ENCODE measurements at places on chromosomes 5 and 9.

DNA sequence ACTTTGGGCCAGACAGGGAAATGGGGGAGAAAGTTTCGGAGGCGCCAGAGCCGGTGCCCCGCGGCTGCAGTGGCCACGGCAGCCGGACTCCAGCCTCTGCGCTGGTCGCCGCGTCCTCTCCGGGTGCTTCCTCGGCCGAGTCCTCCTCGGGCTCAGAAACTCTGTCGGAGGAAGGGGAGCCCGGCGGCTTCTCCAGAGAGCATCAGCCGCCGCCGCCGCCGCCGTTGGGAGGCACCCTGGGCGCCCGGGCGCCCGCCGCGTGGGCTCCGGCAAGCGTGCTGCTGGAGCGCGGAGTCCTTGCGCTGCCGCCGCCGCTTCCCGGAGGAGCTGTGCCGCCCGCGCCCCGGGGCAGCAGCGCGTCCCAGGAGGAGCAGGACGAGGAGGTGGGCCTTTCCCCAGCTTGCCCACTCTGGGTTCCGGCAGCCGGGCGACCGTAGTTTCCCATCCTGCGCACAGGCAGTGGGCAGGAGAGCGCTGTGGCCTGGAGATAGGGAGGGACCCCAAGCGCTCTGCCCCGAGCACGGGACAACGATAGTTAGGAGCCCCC, 516 bp downstream of the MAST4 start:
- DNase-seq: no peak

DNA sequence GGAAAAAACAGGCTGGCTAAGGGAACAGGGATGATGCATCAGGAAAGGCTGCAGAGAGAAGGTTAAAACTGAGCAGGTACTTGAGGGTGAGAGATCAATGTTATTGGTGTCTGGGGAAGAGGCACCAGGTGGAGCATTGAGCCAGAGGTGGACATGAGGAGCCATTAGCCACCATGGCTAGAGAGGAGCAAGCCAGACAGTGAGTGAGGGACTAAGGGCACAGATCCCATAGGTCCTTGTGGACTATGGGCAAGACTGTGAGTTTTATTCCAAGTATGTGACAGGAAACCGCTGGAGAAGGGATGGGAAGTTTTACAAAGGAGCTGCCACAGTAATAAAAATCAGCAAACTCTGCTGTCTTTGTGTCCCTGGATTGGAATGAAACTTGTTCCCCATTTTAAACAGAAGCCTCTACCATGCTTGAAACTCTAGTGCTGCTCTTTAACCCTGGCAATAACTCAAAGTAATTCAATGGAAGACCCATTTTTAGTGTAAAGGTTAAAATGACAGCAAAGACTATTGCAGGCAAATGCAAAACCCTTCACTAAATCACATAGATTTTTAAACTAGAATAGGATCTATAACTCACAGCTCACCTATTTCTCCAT, 349.8 kb downstream of the ENC1 start:
- no peak for DNase-seq

GRCh38 chr9:113566016-113566711, 102.6 kb downstream of the RGS3 start:
- DNase-seq: no peak

- DNase-seq: peak; percentile 33
These were observed 94.8 kb downstream of the ARRDC3 start for GRCh38 chr5:91288118-91288916.

- no peak for DNase-seq
These were observed 93.4 kb downstream of the RXRA start for GRCh38 chr9:134419684-134420076.

- DNase-seq: peak; percentile 48
These were observed 38.8 kb upstream of the LIFR start for GRCh38 chr5:38595132-38595745.

- no peak for DNase-seq
These were observed 491.1 kb downstream of the KIF4B start for GRCh38 chr5:155504606-155505005.

- no peak for DNase-seq
These were observed 6.9 kb upstream of the SLC12A7 start for GRCh38 chr5:1118738-1119137.

DNA sequence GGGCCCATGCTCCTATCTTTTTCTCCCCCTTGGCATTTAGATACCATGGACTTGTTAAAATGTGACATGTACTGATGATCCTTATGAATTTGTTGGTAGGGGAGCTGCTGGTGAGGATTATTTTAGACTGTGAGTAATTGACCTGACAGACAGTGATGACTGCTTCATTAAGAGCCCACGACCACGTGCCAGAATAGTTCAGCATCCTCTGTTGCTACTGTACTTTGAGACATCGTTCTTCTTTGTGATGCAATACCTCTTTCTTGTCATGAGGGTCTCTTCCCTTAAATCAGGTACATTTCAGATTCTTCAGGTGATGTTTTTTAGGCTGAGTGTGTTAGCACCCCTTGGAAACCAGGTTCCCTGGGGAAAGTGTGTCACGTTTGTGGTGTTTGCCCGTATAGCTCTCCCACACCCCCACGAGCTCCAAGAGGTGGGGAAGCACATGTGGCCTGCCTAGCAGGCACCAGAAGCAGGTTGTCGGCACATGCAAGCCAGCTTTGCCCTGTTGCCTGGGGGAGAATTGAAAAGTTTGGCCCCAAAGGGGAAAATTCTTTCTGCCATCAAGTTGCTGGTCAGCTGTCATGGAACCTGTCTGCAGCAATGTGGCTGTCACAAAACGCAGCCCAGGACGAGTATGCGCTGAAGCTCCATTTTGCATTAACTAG, 25.1 kb downstream of the QRFP start:
- no peak for DNase-seq

DNA sequence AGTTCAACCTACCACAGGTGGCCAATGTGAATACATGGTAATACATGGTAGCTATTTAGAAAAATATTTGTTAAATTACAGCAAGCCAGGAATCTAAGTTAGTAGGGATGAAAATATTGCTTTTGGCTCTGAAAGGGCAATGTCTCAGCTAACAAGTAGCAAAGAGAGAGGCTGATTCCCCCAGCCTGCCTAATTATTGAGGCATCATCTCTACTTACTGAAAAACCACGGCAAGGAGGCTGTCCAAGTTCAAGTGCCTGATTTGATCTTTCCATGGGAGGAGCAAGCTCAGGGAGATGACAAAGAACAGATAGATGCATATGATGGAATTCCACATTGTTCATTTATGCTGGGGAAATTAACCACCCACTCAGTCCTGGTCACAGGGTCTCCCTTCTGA, 28.7 kb upstream of the UBTD2 start:
- no peak for DNase-seq

GRCh38 chr5:142176255-142176654, 67.7 kb downstream of the NDFIP1 start:
- no peak for DNase-seq
